B cell (primary cell): ENCODE measurements at places on chromosomes 12 and 14. TPM values are rescaled to one million over a fixed set of nuclear protein-coding genes. Genes with fewer than 3 reads are reported as not detected.

- H3K27ac ChIP-seq, result no peak overlapping the region
- peak; percentile 56 for DNase-seq
- H3K4me1 ChIP-seq, result peaks cover 15% of the 10 kb centered on the region
- H3K27me3 ChIP-seq, result no peaks in the 10 kb centered on the region
- H3K4me3 ChIP-seq, result no peak overlapping the region
These were observed 53.5 kb upstream of the BEGAIN start for GRCh38 chr14:100640471-100641273.

DNA sequence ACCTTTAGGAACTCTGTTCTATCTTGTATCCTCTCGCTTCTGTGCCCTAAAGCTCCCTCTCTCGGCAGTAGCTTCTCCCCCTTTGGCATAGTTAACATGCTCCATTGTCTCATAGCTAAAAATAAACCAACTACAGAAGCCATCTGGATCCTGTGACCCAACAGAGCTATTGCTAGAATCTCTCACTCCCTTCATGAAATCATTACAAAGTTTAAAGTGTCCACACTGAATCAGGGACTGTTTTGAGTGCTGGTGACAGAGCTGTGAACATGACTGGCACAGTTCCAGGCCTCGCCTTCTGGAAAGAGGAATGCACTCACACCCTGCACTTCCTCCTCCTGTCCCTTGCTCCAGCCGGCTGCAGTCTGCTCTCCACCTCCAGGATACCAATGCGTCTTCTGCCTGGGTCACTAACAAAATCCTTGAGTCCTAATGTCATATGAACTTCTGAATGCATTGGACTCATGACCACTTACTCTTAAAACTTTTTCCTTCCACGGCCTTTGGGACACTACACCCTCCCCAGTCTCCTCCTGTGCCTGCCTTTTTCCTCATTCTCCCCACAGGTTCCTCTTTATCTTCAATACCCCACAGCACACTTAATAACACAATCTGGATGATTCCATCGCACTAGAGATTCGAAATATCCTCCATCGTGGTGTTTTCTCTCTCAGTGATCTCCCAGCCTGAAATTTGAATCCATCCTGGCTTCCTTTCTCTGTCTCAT is 13.2 kb downstream of the PLBD1 start:
- H3K27me3 ChIP-seq, result no peaks in the 10 kb centered on the region
- DNase-seq, result no peak
- no peak overlapping the region for H3K4me3 ChIP-seq
- H3K27ac ChIP-seq, result no peak overlapping the region
- H3K4me1 ChIP-seq, result peaks cover 14% of the 10 kb centered on the region
- H3K36me3 ChIP-seq, result no peaks in the 10 kb centered on the region

Gene GIT2
- total RNA-seq, result 163 and 177 TPM in 2 replicates

DNA sequence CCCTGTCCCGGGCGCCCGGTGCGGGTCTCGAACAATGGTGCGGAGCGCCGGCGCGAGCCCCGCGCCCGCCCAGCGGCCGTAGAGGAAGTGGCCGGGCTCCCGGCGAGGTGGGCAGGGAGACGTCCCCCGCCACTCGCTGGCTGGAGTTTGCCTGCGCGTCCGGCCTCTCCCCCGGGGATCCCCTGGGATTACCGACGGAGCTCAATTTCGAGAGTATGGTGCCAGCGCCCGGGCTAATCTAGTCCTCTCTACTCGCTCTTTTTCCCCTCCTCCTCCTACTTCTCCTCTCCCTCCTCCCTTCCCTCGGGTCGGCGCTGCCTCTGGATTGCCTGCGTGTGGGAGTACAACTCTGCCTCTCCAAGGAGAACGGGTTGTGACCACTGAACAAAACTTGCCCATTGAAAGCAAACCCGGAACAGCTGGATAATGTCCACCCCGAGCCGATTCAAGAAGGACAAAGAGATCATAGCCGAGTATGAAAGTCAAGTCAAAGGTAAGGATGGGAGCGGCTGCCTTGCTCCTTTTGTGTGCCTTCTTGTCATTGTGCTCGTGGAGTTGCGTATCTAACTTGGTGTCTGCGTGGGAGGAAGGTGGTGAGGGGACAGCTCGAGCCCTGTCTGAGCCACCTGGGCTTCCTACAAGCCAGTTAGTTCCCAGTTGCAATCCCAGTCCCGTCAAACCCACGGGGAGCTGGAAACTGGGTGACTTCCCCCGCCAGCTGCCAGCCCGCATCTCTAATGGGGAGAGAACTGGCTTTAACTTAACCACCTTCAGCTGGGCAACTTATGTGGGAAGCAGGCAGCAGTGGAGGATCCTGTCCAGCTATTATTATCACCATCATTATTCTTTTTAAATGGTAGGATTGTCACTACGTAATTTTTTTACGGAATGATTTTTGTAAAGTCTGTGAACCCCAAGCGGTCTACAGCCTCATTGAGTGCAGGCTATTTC is at the start of gene SRGAP1:
Gene SRGAP1, plus strand, starts transcription at position 310 of the 951 bp plus-strand sequence. Its CDS starts 117 bp downstream, at position 427.
- H3K36me3 ChIP-seq, result no peaks in the 10 kb centered on the region
- peaks cover 9% of the 10 kb centered on the region for H3K27me3 ChIP-seq
- peak within 1 kb of the TSS; percentile 16 for H3K4me3 ChIP-seq
- H3K27ac ChIP-seq, result no peak within 1 kb of the TSS
- H3K4me1 ChIP-seq, result peaks cover 8% of the 10 kb centered on the region

- no peaks in the 10 kb centered on the region for H3K4me1 ChIP-seq
- no peaks in the 10 kb centered on the region for H3K36me3 ChIP-seq
- peaks cover 4% of the 10 kb centered on the region for H3K27me3 ChIP-seq
- no peak for DNase-seq
These were observed 96.1 kb downstream of the TMX1 start for GRCh38 chr14:51335961-51336723.
